ENCODE measurements at places on chromosomes 11 and 22.
A peak's percentile ranks its signal among the peaks of the same experiment; 100 is the strongest.

DNA sequence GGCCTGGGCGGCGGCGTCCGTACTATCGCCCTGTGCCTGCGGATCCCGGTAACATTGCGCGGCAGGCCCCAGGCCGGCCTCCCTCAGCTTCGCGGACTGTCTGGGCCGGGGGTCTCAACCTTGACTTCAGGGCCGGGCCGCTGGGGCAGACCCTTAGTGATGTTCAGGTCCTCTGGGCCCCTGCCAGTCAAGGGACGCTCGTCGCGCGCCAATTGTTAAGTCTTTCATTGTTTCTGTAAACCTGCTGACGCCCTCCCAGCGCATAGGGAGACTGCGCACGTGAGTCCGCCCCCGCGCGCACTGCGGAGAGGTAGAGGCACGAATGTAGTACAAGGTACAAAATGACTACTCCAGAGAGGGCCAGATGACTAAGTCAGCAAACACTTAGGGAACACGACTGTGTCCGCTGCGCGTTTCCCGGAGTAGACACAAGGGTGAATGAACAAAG is 451 bp upstream of the HDHD5 start:
- peak; percentile 53 for DNase-seq

GRCh38 chr22:22881116-22882000 is 6.3 kb upstream of the IGLL5 start:
- DNase-seq, result no peak

DNA sequence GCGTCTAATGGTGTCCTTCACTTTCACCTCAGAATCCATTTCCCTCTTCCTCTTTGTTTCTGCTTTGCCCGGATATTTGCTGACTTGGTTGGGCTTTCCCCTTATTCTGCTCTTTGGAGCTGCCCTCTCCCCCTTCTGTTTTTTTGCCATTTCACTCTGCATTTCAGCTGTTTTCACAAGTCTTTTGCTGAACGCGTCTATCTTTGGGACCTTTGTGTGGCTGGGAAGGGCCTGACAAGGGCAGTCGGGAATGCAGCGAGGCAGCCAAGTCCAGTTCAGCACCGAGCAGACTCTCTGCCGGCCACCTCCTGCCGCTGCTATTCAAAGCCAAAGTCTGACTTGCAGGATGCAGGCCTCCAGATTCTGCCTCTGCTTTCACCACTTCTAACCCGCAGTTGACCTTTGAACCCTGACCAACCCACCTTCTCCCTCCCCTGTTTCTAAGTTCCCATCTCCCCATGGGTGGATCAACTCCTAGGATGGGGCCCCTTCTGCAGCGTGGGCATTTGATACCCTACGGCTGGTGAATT is 38.2 kb downstream of the FEZ1 start:
- no peak for DNase-seq

- DNase-seq, result no peak
These were observed 20.1 kb upstream of the SPTBN2 start for GRCh38 chr11:66749091-66749490.

DNA sequence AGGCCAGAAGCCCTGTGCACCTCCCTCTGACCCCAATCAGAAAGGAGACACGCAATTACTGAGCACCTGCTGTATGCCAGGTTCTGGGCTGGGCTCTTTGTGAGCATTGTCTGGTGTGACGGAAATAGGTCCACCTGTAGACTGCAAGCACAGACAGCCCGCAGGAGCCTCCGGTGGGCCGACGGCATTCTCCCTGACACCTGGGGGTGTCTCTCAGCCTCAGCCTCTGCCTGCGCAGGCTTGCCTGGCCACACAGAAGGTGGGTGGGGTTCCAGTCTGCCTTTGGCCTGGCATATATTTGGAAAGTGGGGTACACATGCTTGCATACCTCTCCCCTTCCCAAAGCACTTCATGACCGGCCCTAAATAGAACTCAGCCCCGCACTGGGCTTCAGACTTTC is 129.3 kb downstream of the BUD13 start:
- no peak for DNase-seq

DNA sequence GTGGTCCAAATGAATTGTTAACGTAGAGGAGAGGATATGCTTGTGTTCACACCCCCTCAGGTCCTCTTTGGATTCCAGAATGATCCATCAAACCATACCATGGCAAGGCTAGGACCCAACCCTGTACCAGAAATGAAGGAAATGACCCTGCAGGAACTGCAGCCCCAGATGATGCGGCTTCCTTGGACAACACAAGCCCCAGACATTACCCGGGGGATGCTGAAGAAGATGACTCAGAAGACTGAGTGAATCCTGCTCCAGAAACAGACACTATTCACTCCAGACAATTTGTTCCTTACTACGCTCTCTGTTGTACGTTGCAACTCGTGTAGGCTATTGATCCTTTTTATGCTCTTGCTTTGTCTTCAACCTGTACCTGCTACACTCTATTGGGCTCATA is 15.2 kb upstream of the MTMR2 start:
- no peak for DNase-seq

DNA sequence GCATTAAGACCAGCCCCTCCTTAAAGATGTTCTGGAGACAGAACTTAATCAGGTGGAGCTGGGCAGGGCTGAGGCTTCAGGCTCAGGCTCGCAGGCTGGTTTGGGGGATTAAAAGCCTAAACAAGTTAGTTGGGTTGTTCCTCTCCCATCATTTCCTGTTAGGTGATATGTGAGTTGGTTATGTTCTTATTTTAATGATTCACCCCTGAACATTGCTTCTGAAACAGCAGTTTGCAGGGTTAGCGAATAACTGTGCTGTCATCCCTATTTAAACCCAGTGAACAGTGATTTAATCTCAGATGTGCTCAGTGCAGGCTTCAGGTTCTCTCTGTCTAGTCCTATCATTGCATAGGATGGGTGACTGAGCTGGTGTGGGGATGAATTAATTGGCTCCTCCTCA is 47.4 kb upstream of the BIRC3 start:
- DNase-seq, result no peak

DNA sequence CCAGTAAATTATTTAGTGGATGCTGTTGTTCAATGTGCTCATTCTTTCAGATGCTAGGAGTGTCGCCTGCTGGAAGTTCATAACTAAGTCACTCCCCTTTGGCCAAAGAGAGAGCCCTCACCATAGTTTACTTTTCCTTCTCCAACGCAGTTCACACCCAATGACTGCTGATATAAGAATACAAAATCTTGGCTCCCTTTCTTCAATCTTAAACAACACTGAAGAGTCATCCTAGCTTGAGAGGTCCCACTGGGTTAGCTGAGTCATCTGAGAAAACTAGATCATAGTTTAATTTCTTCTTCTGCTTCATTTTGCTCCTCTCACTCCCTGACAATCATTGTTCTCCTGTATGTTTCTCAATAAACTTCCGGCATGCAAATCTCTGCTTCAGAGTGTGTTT is 5.4 kb upstream of the OR52L1 start:
- no peak for DNase-seq

GRCh38 chr11:132913886-132914285 is 618.4 kb downstream of the OPCML start:
- DNase-seq, result no peak

DNA sequence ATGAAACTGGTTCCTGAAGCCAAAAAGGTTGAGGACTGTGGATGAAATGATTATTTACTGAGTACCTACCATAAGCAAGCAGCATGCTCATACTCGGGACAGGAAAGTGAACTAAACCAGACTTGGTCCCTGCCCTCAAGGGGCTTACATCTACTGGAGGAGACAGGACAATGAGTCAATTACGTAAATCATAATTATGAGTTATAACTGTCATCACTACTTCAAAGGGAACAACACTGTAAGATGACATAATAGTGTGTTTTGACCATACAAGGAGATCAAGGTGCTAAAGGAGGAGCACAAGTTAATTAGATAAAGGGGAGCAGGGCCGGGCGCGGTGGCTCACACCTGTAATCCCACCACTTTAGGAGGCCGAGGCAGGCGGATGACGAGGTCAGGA is 2.5 kb downstream of the FAM227A start:
- no peak for DNase-seq

DNA sequence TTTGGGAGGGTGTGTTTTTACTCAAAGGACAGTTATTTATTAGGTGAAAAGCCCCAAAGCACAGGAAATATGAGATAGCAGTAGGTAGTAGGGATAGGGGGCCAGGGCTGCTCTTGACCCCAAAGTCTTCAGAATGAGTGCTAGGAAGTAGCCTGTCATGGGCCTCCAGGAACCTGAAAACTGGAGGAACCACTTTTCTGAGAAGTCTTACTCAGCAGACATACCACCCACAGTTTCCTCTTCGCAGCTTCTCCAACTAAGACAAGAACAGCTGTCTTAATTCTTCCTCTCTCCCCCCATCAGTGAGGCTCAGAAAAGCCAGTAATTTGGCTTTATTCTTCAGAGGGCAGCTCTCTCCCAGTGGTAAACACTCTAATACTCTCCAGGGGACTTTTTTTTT is 84.0 kb upstream of the CTSC start:
- DNase-seq, result peak; percentile 13

DNA sequence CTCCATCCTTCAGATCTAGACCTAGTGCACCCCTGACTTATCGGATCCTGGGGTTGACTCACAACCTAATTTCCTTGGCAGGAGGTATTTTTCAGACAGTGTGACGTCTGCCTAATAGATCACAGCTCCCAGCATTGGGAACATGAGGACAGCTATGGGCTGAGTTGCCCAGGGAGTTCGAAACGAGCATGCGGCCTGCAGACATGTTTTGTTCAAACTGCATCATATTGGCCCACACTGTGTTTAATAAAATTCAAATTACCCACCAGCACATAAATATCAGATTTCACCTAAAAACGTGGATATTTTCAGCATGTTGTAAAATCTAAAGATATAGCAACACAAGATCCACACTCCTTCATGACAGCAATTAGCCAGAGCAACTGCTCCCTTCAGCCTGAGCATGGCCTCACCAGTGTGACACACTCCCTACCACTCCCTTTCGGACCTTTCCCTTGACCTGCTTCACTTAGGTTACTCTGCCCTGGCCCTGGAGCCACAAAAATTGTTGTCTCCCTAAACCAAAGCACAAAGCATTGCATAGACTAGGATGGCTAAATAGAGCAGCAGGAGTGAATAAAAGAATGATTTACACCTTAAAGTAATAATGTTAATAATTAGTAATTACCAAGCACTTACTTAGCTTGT is 53.6 kb upstream of the USP47 start:
- DNase-seq, result no peak

- DNase-seq, result no peak
These were observed 377.0 kb upstream of the LRRC4C start for GRCh38 chr11:41836431-41836830.

GRCh38 chr11:24356501-24356900 is 140.4 kb upstream of the LUZP2 start:
- no peak for DNase-seq

GRCh38 chr22:19442166-19442565 is 5.3 kb downstream of the C22orf39 start:
- no peak for DNase-seq

GRCh38 chr22:24516301-24516737 is 21.2 kb downstream of the UPB1 start:
- DNase-seq, result no peak

DNA sequence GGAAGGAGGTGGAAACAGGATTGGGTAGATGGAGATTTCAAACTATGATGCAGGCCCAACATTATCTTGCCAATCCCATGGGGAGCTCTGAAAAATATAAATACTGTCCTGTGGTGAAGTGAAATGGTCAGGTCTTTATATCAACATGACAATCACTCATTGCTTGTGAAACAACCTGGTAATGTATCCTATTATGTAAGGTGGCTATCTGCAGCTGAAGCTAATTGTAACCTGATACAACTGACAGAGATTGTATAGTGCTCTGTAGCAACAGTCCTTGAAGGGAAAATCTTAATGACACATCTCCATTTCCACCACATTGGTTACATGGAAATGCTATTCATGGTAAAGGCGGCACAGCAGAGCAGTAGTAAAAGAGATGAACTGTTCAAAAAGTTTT is 20.7 kb upstream of the CHORDC1 start:
- no peak for DNase-seq

- DNase-seq, result no peak
These were observed 8.0 kb downstream of the TOLLIP start for GRCh38 chr11:1301220-1302000.

- peak; percentile 67 for DNase-seq
These were observed 77.4 kb downstream of the GGTLC2 start for GRCh38 chr22:22721681-22722354.

DNA sequence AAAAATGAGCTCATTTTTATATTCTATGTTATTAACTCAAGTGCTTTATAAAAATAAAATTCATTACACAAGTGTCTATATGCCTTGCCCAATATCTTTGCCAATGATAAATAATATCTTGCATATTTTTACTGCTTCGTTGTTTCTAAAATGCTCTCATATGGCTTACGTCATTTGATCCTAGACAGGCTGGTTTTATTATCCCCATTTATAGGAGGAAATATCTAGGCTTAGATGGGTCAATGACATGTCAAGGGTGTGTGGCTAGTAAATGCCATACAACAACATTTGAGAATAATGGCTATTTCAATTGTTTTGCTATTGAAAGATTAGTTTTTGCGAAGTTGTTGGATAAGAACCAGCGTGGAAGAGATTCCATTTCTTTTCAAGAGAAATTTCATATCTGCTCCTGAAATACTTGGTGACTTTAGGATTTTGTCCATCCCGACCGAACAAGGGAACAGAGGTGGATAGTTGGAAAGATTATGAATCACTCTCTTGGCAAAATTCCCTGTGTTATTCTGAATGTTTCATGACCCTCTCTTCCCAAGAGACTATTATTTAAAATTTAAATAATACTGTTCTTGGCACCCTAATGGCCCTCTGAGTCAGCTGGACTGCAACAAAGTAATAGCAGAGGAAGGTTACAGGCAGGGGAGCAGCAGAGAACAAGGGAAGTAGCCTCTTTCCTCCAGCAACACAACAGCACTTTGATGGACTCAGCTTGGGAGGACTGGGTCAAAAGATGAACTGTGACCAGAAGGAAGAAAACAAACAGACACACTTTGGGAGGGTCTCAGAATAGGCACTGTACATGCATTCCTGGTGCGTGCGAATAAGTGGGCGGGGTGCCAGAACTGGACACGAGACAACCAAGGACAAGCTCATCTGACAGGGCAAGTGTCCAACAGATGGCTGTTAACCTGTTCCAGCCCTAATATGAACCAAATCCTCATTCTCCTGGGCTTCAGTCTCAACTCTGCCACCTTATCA is 94.5 kb downstream of the ME3 start:
- DNase-seq, result no peak

DNA sequence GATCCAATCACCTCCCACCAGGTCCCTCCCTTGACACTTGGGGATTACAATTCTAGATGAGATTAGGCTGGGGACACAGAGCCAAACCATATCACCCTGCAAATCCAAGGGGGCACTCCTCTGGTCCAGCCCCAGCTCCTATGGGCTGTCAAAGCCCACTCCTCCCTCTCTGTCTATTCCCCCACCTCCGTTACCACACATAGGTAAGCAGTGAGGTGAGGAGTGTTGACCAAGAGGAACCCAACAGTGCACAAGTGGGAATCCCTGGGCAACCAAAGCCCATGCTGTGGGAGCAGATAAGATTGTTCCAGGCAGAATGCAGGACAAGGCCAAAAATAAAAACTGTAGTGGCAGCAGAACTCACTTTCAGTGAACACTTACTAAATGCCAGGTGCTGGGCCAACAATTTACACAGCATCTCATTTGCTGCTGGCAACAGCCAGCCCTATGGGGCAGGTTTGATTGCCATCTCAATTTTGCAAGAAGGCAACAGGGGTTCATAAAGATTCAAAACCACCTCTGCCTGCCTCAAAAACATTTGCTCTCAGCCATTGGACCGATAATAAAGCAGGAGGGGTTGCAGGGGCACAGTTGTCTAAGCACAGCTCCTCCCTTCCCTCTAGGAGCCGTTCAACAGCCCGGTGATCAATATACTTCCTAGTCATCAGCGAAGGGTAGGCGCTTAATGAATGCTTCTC is 8.9 kb downstream of the SDF2L1 start:
- DNase-seq, result no peak

- no peak for DNase-seq
These were observed at the start of gene KRTAP5-11 for GRCh38 chr11:71582309-71582895. TSS of gene KRTAP5-11 (minus strand) at chr11:71582875. CDS start at chr11:71582837, 38 bp downstream.
